ENCODE measurements at places on chromosomes 6 and 20.

- DNase-seq = no peak
Measured at GRCh38 chr6:41598670-41599014, 39.6 kb upstream of the MDFI start.

GRCh38 chr6:15257357-15258132 is 11.7 kb downstream of the JARID2 start:
- no peak for DNase-seq

DNA sequence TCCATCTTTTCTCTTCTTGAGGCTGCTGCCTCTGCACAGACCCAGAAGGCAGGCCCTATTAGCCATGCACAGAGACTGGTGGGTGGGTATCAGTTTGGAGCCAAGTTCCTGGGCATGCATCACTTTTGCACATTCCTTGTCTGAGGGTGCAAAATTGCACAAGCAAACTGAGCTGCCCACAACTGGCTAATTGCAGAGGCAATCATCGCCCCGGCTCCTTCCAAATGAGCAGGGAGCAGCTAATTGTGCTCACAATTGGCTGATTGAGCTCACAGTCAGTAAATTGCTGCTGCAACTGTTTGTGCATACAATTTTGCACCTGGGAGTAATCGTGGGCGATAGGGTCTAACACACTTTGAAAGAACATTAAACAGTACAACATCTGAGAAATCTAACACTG is 511.4 kb downstream of the DHX35 start:
- DNase-seq = no peak

DNA sequence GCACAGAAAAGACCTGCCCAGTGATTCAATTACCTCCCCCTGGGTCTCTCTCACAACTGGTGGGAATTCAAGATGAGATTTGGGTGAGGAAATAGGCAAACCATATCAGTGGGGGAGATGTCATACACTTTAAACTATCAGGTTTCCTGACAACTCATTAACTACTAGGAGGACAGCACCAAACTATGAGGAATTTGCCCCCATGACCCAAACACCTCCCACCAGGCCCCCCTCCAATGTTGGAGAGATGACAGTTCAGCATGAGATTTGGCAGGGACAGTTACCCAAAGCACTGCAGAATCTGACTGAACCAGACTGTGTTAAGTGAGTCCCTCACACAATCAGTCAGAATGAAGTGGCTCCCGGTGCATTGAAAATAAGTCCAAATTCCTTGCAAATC is 148.0 kb downstream of the TTLL2 start:
- no peak for DNase-seq

- no peak for DNase-seq
Measured at GRCh38 chr6:170043881-170044790, 246.7 kb downstream of the DLL1 start.

DNA sequence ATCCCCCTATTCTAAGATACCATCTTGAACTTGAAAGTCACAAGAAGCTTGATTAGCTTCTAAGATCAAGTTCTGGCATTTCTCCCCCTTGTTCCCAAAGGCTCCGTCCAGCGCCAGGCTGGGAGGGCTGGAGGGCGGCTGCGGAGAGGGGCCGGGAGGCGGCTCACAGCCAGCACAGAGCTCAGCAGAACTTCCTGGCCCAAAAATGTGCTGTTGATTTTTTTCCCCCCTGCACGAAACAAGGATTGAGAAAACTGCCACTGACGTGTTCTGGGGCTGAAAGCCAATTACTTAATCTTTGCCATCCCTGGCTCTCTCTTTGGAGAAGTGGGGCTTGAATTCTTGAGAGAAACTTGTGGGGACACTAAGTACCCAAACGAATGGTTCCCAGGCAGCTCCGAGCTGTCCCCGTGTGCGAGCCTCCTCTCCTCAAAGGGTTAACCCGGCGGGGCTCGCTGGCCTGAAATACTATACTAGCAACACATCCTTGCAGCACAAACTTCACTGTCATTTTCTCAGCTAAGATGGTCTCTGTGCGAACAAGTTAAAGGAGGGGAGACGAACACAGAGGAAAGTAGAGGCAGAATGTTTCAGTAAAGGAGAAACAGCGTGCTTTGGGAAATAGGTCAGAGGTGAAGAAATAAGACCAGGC is 452 bp downstream of the TRAF3IP2 start:
- no peak for DNase-seq

- no peak for DNase-seq
Measured at GRCh38 chr6:13248994-13249393, 79.3 kb downstream of the TBC1D7 start.

GRCh38 chr6:38012573-38012972 is 193.0 kb downstream of the ZFAND3 start:
- no peak for DNase-seq

DNA sequence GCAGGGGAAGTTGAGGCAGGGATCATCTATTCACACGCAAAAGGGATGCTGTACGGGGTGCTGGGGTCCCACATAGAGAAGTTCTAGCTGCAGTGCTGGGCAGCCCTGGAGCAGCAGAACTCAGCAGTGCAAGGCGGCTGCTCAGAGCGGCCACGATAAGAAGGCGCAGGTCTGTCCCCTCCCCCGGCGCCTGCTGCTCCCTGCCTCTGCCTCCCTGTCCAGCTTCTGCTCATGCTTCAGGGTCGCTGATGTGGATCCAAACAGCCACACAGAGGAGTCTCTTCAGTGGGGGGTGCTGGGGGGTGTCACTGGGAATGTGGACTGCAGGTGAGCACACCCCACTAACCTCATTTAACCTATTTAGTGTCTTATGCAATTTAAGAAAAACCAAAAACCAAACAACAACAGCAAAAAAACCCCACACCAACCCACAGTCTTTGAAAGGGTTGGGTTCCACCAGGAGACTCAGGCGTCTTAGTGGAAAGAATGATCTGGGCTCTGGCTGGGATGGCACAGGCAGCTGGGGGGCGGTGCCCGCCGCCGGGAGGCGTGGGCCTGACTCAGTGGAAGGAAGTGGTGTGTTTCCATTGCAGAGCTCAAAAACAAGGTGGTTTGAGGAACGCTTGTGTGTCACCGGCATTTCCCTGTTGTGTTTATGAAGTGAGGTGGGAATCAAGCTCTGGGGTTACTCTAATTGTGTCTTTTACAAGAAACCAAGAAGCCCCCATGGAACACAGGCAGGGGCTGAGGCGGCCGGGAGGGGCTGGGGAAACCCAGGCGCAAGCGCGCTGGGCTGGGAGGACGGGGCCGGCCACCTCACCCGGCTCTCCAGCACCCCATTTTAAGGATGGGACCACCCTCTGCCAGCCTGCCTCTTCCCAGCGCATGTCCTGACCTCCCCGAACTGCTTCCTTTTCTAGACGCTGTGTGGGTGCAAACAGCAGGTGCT is 55.1 kb downstream of the IRF4 start:
- no peak for DNase-seq

Measured in activated CD8-positive, alpha-beta memory T cell treated with anti-CD3 and anti-CD28 coated beads for 48 hours (primary cell).